Cerebellar cortex (tissue), 1 donor: ENCODE measurements at places on chromosomes 6 and 20.
A peak's percentile ranks its signal among the peaks of the same experiment; 100 is the strongest.

GRCh38 chr6:28597924-28598722 is 72.4 kb downstream of the GPX5 start:
- peak; percentile 56 for DNase-seq

DNA sequence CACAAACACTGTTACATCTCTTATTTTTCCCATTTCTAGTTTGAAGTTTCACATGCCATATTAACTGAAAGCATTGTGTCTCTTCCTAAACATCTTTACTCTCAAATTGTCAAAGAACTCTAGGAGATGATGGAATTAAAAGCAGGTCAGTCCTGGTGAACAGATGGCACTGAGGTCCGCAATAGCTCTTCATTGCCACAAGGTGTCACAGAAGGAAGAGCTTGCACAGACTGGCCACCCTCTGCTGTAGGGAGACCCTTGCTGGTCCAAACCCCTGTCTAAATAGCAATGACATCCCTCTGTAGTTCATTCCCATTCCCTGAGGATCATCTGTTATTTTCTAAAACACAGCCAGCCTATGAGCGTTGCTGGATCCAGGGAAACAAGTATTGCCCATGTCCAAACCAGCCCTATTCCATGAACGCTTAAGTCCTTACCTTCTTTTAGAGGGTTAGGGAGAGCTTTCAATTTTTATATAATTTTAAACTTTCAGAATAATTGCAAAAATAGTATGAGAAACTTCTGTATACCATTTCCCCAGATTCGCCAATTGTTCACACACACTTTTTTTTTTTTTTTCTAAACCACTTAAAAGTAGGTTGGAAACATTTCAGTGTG is 10.1 kb upstream of the HDAC2 start:
- peak; percentile 49 for DNase-seq

DNA sequence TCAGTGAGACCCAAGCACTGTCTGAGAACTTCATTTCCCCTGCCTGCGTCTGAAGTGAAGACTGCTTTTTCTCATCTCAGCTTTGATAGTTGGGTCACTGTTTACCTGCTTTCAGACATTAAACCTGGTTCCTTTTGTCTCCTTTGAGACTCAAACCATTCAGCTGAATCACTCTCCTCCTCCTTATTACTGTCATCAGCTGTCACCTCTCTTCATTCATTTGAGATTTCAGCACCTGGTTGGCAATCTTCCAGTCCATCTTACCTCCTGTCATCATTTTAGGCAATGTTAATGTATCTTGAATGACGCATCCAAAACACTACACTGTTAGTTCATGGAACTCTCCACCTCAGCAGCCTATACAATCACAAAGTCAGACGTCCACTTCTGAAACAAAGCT is 34.3 kb upstream of the SOX4 start:
- DNase-seq, result no peak

- DNase-seq, result no peak
Measured at GRCh38 chr20:45041464-45042337, 59.2 kb downstream of the KCNS1 start.

- DNase-seq, result peak; percentile 96
Measured at GRCh38 chr20:35207950-35208611, 18.4 kb upstream of the MMP24 start.

DNA sequence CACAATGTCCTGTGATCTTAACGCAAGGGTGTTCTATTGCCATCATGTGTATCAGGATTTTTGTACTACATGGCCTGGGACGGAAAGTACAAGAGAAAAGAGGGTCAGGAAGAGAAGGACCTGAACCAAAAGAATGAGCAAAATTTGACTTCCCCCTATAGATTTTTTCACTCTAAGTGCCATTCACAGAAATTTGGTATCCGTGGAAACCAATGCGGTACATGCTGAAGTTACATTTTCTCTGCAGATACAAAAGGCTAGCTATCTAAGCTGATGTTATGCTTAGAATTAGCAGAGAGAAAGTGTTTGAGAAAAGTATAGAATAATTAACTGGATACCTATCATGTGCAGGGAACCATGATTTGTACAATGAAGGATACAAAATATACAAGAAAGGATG is 12.4 kb upstream of the PDE7B start:
- DNase-seq, result no peak

DNA sequence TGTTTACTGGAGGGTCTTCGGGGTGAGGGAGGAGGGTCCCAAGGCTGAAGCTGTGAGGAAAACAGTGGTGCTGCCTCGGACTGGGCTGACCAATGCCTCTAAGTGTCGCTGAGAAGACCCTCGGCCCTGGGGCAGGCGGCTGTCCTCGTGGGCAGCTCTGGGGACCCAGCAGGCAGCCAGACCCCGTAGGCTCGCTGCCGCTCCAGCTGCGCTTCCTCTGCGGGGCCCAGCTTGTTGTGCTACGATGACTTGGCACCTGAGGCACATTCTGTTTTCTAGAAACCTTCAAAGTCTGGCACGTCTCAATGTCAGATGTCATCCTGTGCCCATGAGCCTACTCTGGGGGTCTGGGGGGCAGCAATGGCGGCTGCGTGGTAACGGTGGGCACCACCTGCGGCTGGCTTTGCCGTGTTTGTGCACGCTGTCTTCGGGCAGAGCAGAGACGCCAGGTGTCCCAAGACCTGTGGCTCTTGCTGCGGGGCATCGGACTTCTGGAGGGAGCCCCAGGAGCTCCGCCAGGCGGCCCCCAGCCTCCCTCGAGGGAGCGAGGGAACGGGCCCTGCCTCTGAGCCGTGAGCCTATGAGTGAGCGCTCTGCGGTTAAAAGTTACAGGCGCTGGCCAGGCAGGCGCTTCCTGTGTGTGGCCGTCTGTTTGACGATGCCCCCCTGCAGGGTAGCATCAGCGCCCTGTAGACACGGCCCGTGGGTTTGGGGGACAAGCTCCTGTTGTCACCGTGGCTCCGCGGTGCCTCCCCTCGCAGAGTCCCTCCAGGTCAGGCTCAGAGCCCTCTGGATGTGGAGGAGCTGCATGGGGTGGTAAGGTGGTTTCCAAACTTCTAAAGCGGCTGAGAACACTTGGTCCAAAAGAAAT is 6.8 kb downstream of the SLC17A9 start:
- no peak for DNase-seq

- peak; percentile 5 for DNase-seq
Measured at GRCh38 chr6:4848382-4849068, 72.3 kb downstream of the CDYL start.

- DNase-seq, result no peak
Measured at GRCh38 chr6:73742433-73742832, 46.4 kb downstream of the CD109 start.

DNA sequence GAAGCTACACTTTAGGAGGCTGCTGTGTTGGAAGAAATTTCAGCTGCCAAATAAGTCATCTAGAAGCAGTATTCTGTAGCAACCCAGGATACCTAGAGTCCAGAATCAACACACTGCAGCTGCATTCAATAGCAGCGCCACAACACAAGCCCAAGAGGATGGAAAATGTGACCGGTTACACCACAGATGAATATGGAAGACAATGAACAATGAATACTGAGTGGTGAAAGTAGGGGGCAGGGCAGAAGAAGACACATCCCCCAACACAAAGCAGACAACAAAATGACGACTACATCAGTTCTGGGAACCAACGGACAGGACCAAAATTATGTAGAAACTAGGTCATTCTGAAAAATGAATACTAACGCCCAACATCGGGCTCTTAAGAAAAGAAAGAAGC is 38.2 kb downstream of the KIF6 start:
- no peak for DNase-seq

DNA sequence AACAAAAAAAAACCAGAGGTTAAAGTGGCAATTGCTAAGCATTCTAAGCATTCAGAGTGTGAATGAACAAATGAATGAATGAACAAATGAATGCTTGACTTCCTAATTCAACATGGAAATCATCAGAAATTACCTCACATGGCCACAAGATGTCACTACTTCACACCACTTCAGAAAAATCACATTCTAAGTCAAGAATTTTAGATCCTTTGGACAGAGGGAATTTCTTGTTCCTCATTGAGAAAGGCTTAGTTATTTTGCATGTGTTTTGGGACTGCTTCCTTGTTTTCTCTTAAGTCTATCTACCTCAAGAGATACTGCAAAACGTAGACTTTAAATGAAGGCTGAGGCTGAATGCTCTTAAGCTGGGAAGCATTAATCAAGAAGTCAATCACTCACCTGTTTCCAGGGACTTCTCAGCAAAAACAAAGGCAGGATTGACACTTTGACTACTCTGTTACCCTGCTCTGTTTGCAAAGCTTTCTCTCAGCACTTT is 120.2 kb downstream of the MBOAT1 start:
- DNase-seq, result peak; percentile 38

DNA sequence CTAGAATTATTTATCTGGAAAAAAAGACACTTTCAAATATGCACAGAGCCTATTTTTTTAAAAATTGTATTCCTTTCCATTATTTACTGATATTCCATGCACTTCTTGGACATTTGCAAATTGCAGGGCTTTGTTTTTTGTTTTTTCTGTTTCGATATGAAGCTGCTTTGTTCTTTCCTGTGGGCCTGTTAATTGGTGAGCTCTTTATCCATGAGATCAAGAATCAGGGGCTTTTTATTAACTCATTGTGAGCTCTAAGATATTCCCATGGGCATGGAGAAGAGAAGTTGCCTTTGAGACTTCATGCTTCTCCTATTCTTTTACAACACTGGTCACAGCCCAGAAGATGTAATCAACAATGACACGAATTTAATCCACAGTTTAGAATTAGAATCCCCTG is 145.1 kb downstream of the SAMD5 start:
- DNase-seq, result no peak

- no peak for DNase-seq
Measured at GRCh38 chr20:21832442-21833385, 127.2 kb downstream of the PAX1 start.

DNA sequence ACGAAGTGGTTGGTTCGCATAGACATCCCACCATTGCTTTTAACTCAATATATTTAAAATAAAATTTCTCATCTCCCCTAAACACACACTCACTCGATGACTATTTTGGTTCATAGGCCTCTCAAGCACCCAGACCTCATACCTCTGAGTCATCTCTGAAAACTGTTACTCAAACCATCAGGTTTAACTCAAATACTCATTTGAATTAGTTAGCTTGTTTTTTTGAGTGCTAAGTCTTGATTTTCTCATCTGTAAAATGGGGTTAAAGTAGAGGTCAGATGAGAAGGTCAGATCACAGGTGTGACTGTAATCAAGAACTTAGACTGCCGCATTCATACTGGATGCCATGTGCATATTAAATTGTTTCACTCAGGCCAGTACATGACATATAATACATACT is 243.9 kb upstream of the TENT5A start:
- DNase-seq, result no peak

DNA sequence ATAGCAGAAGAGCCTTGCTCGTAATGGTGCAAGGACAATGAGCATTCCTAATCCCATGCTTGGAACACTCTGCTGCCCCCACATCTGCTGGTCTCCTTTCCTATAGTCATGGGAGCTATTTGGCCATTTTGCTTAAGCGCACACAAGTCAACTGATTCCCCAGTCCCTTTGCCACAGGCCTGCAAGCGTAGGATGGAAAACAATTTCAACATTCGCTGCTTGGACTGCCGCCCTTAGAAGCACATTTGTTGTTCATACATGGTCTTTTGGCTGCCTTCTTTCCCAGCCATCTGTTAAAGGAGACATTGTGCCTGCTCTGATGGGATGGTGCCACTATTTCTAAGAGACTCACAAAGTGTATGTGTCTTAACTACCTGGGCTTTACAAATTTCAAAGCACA is 96.9 kb downstream of the RFX6 start:
- no peak for DNase-seq

DNA sequence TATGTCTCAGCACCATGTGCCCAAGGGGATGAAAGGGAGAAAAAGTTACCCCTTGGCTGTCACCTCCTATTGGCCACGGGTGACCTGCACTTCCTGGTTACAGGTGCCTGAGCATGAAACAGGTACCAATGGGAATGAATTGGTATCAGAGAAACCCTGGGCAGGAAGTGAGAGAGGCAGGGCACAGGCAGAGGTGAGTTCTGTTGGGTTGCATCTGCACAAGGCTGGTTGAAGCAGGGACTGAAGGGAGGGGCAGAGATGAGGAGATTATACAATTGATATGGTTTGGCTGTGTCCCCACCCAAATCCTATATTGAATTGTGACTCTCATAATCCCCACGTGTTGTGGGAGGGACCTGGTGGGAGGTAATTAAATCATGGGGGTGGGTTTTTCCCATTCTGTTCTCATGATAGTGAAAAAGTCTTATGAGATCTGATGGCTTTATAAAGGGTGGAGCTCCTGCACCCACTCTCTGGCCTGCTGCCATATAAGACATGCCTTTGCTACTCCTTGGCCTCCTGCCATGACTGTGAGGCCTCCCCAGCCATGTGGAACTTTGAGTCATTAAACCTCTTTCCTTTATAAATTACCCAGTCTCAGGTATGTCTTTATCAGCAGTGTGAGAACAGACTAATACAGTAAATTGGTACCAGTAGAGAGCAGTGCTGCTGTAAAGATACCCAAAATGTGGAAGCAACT is 291.8 kb downstream of the LRFN2 start:
- DNase-seq, result no peak

DNA sequence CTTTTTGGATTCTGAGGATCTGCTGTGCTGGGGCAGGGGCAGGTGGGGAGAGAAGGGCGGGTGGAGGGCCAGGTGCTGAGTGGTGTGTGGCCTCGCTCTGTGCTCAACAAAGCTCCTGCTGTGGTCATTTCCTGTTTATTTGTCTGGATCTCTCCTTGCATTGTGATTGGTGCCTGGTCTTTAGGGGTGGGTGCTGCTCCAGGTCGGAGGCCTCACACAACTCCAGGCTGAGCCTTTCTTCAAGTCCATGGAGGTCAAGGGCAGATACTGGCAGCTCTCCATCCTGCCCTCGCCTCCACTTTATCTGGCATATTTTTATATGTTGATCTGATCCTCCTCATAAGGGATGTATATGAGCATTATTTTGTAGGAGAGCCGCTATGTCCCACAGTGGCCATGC is 36.2 kb downstream of the HLA-F start:
- no peak for DNase-seq

DNA sequence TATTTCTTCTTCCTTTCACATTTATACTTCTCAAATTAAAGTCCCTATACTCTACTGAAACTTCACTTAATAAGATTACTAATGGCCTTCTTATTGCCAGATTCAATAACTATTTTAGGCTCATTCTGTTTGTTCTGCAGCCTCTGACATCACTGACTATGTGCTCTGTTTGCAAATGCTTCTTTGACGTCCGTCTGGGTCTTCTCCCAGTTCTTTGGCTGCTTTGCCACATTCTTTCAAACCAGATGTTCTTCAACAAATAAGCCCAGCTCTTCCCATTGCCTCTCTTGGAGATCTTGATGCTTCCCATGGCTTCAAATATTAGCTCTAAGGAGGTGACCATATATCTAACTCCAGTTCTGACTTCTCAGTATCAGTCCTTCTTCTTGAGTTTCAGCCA is 117.4 kb downstream of the BTBD9 start:
- DNase-seq, result no peak
